ENCODE measurements at places on chromosomes 12 and 14.

GRCh38 chr14:105087308-105087962 lies 22.2 kb upstream of the GPR132 start:
- no peak for DNase-seq

DNA sequence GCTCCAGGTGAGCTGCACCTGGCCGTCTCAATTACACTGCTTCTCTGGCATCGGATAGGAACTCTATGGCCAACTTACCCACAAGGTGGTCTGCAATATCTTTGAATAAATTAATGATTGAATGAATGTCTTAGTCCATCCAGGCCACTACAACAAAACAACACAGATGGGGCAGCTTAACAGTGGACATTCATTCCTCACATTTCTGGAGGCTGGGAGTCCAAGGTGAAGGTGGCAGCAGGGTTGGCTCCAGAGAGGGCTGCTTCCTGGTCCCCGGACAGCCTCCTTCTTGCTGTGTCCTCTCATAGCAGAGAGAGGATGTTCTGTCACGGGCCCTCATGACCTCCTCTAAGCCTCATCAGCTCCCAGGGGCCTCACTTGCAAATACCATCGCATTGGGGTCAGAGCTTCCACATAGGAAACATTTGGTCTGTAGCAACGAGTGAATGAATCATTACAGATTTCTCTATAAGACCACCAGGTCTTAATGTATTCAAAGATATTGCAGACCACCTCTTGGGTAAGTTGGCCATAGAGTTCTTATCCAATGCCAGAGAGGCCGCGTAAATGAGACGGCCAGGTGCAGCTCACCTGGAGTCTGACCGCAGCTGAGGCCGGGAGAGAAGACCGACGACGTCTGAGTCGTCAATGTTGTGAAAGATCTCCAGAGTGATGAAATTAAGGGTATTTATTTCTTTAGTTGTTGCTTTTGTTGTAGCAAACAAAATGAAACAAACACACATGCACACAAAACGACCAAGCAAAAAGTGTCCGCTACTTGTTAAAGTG lies 182.7 kb upstream of the C14orf180 start:
- no peak for DNase-seq

DNA sequence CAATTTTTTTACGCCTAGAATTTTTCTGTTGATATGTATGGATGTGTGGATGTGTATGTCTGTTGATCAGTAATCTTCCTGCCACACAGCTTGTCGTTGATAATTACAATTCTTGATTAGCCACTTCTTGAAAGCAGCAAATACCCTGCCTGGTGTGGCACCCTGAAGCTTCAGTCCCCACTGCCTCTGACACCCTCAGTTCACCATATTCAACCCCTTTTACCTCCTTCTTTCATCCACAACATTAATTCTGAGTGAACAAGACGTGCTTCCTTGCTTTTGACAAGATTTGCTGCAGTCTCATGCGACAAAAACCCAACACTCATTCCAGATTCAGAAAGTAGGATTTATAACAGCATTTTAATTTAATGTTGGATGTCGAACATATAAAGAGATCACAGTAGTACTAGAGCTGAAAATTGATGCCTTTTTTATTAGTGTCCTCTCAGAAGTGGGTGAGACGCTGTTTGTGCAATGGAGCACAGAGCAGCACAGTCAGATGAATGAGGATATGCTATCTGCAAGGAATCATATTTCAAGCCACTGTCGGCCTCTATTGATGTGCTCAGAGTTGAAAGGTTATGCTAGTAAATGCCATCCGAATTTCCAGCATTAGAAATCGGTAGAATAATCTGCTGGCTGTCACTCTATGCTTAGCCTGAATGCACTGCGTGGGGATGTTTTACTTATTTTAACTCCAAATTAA lies 383.7 kb downstream of the EGLN3 start:
- no peak for DNase-seq

GRCh38 chr12:130043685-130044406 lies 118.4 kb upstream of the FZD10 start:
- no peak for DNase-seq

DNA sequence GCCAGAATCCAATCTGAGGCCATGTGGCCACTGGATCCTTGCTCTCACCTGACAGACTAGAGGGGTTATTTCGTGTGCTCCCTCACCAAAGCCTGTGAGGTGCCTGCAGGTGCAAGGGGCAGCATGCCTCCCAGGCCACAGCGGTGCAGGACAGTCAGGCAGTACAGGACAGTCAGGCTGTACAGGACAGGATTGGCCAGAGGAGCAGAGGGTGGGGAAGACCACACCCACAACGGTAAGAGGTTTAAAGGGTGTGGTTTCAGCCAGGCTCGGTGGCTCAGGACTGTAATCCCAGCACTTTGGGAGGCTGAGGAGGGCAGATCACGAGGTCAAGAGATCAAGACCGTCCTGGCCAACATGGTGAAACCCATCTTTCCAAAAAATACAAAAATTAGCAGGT lies 3.1 kb upstream of the BRF1 start:
- no peak for DNase-seq

DNA sequence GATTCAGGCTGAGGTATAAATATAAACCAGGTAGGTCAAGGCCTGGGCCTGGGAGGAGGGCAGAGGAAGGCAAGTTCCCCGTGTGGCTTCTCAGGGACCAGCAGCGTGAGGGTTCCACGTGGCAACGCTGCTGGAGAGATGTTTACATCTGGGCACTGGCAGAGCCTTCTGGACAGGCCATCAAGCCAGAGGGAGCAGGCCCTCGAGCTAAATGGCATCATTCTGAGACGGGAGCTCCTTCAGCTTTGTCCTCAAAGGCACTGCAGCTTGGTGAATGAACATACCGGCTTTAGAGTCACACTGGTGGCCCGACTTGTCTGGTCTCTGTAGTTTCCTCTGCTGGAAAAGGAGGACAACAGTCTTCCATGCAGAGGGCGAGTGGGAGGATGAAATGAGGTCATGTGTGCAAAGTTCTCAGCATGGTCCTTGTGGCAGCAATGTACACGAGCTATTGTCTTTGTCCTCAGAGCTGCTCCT lies 231.3 kb downstream of the ZFP36L1 start:
- DNase-seq: no peak

- DNase-seq: peak; percentile 89
Observed at GRCh38 chr12:49673446-49674317, 33.5 kb downstream of the FMNL3 start.

DNA sequence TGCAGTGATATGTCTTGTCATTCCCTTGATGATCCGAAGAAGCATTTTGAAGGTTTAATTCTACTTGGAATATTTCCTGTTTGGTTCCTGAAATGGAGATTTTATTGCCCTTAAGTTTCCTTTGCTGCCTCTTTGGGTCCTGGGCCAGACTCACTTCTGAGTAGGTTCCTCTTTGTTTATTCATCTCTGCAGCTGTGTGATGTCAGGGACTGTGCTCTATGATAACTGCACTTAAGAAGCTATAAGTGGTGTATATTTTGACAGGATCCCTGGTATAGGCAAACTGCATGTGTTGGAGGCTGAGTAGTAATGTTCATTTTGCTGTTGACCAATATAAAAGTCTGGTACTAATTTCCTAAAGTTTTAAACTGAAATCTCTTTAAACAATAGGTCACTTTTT lies at the start of gene KLRC4:
Gene KLRC4 (minus strand): TSS at position 366 of the 400 bp plus-strand sequence. CDS start 182 bp downstream, at position 184.
- DNase-seq: no peak

GRCh38 chr14:90547250-90547649 lies 150.4 kb downstream of the CALM1 start:
- DNase-seq: no peak

DNA sequence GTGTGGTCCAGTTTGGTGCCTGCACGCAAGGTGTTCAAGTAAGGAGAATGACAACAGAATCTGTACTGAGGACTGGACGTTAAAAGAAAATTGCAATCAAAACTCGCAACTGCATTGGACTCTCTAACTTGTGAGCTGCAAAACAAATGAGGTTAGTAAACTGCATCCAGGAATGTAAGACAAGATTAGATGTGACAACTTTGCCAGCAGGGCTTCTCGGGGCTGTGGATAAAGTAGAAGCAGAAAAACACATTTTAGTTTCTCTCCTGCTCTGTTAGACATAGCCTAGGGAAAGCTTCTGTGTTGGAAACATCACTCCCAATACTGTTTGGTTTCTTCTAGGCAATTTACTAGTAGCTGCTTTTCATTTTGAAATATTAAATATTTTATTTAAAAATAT lies 338.2 kb upstream of the NAV3 start:
- DNase-seq: no peak

GRCh38 chr12:2171672-2172426 lies 119.1 kb downstream of the CACNA1C start:
- no peak for DNase-seq

GRCh38 chr12:95258151-95258550 lies 40.5 kb downstream of the VEZT start:
- DNase-seq: no peak

GRCh38 chr12:98741556-98742265 lies 96.6 kb downstream of the APAF1 start:
- no peak for DNase-seq

DNA sequence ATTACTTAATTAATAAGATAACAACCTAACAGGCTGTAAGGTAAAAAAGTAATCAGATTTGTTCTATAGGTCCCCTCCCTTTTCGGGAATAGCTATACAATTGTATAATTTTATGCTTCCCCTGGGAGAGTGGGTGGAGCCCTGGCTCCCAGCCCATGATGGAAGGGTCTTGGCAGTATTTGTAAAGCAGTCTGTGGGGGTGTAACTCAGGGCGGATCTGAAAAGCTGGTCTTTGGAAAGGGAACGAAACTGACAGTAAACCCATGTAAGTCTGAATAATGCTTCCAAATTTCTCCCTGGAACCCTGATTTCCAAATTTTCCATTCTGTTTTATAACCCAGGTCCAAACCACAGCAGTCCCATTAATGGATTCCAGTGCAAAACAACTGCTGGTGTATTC lies 110.4 kb downstream of the DAD1 start:
- DNase-seq: peak; percentile 20

DNA sequence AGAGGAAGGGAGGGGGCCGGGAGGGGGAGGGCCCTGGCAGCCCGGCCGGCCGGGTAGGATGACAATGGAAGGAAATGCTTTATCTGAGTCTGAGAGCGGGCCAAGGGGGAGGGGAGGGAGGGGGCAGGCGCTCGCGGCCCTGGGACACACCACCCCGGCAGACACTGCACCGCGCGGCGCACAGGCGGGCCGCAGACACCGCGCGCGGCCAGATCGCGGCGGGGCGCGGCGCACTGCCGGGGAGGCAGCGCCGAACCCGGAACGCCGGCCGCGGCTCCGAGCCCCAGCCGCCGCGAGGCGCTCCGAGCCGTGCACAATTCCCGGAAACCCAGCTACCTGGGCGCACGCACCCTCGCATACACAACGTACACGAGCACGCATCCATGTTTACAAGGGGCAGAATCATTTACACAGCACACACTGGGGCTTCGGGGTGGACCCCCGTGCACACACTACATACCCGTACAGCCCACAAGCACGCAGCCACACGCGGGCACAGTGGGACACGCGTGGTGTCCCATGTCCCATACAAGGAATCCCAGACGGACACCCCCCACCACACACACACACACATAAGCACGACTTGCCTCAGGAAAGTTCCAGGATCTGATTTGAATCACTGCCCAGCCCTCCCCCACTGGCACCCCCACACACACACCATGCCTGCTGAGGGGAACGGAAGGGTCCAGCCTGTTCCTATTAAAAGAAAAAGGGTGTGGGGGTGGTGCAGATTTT lies at the start of gene HDAC7:
Gene HDAC7 (minus strand): TSS at position 8 of the 735 bp plus-strand sequence. CDS start 118 bp downstream, outside the sequence.
- peak; percentile 91 for DNase-seq

- no peak for DNase-seq
Observed at GRCh38 chr14:95573313-95573712, 38.5 kb downstream of the GLRX5 start.

GRCh38 chr14:101351146-101351545 lies 210.1 kb upstream of the DIO3 start:
- no peak for DNase-seq

GRCh38 chr14:21016413-21017190 lies 8.3 kb downstream of the NDRG2 start:
- no peak for DNase-seq

GRCh38 chr12:96350982-96351381 lies 49.3 kb downstream of the CDK17 start:
- no peak for DNase-seq

GRCh38 chr14:105925615-105926372 lies 399.4 kb downstream of the TMEM121 start:
- no peak for DNase-seq

GRCh38 chr12:56987011-56987410 lies 19.3 kb downstream of the ZBTB39 start:
- no peak for DNase-seq

GRCh38 chr12:100199347-100200149 lies 1.1 kb upstream of the ACTR6 start:
- DNase-seq: peak; percentile 78

GRCh38 chr14:63737582-63738006 lies 9.7 kb upstream of the SGPP1 start:
- DNase-seq: no peak

GRCh38 chr14:76780875-76781647 lies 19.8 kb downstream of the VASH1 start:
- peak; percentile 17 for DNase-seq
